Right lung (tissue), 10 donors: ENCODE measurements at places on chromosomes 7 and 10. TPM values are rescaled to one million over a fixed set of nuclear protein-coding genes. Genes with fewer than 3 reads are reported as not detected.

Gene SPDYE9
- 0.87 TPM for polyA plus RNA-seq

DNA sequence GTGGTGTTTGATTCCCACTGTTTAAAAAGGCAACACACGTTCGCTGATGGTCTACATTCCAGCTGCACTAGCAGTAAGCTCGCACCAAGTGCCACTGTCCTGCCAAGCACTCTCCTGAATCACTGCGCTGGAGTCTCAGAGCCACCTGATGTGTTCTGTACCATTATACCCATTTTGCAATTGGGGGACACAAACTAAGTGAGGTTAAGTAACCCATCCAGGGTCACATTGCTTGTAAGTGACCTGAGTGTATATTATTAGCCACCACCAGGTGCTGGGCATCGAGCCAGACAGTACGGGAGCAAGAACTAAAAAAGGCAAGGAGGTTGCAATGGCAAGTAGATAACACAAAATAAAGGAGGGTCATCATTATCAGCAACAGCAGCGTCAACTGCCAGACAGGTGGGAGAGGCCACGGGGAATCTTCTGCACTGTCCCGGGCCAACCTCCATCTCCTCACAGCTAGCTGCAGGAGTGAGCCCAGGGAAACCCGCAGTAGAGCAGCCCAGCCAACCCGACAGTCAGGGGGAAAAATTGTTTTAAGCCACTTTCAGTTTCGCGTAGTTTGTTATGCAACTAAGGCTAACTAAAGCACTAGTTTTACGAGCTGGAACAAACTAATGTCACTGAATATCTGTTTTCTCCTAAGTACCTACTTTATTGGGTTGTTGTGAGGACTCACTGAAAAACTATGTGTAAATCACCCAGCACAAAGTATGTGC, 712 bp upstream of the CPVL start:
- DNase-seq: no peak

DNA sequence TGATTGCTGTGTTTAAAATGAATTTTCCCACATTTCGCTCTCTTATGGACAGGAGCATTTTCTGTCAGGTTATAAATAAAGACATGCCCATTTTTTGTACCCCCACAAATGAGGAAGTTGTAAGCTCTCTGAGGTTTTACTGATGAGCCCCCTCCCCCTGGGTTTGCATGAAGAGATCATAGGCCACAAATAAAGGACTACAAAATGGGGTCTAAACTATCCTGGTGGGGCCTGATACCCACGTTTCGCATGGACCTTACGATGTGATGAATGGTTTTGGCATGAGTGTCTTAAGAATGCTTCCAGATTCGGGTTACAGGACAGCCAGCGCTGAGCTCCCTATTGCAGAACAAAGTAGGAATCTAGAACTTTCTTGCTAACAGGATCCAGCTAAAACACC, 5.8 kb downstream of the IKZF1 start:
- no peak for DNase-seq

DNA sequence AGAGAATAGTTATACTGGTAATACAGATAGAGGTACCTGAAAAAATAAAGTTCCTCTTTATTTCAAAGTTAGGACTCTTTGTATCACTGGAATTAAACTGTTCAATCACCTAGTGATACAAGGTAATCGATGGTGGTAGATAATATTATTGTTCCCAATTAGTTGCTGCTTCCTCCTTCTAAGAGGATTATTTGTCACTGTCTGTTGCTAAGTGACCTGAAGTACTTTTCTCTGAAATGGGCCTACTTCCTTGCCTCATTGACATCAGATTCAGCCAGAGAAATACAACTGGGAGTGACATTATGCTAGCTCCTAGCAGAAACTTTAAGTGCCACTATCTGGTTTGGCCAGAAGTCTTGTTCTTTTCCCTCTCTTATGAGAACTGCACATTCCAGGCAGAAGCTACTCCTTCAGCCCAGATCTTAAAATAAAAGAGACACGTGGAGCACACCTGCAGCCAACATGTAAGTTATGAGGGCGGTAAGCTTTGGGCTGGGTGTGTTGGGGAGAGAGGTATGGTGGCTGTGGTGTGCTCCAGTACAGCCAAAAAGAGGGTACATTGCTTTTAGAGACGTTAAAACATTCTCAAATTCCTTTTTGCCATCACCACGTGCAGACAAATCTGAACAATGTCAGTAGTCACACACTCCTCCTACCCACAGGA, 54.8 kb downstream of the MINDY3 start:
- no peak for DNase-seq

Gene EVX1
- not detected for polyA plus RNA-seq

Gene CTAGE6
- polyA plus RNA-seq: 0.22 TPM

Gene CFAP58
- polyA plus RNA-seq: 2.0 TPM

DNA sequence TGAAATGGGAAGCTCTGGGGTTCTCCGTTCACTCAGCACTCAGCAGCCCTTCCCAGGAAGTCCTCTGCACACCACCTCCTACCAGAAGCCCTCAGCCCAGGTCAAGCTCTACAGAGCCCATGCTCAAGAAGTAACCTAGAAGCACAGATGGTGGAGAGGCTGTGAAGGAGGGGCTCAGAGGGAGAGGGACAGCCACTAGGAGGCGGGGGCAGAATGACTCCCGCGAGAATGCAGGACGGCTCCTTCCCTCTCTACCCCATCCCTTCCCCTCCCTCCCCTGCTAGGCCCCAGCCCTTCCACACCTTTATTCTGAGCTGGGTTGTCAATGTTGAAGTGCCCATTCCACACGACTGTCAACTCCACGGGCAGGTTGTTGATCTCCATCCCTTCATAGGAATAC, 373.2 kb downstream of the PLXNA4 start:
- no peak for DNase-seq

Gene TSPAN33
- 4.6 TPM for polyA plus RNA-seq
